Right hindlimb (tissue), 1 donor: ENCODE measurements at places on chromosomes 12 and 14.

GRCh38 chr12:106816231-106816630 lies 41.7 kb downstream of the RIC8B start:
- no peak for DNase-seq

GRCh38 chr12:114681116-114681871 lies 2.7 kb downstream of the TBX3 start:
- DNase-seq = peak; percentile 46

DNA sequence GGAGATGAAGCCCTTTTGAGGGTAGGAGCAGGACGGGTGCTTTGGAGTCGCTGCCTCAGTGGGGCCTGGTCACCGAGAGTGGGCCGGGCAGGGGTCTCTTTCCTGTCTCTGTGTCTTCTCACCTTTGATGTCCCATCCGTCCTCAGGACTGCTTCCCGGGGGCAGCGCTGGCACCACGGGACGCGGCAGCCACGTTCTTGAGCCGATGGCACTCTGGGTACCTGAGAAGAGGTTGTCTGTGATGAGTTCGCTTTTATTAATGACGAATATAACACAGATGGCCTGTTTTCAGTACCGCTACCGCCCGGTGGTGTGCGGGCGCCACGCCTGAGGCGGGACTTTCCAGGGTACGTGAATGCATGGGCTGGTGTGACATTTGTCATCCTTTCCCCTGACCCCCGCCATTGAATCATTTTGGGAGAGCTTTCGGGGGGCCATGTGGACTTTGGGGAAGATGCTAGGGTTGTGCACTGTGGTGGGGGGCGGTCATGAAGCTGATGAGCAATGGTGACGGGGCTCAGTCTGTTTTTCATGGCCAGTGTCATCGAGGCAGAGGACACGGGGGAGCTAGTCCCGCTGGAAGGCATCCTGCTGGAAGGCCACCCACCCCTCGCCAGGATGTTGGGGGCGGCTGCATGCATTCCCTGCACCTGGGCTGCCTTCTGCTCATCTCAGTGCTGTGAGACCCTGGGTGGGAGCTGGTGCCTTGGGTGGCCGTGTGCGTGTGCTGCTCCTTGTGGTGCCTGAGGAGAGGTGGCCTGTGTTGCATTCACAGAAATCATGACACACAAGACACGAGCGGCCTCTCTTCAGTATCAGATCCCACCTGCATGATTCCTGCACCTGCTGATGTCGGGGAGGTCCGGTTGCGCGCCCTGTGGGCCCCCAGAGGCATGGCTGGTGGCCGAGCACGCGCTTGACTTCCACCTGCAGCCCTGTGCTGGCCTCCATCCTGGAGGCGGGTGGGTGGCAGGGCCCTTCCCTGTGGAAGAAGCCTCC lies 162.5 kb upstream of the RTL1 start:
- peak; percentile 15 for DNase-seq

GRCh38 chr14:77240336-77240915 lies 30.6 kb downstream of the NGB start:
- DNase-seq = no peak

- DNase-seq = peak; percentile 16
These were observed 2.0 kb downstream of the DDX51 start for GRCh38 chr12:132141976-132142678.

- peak; percentile 29 for DNase-seq
These were observed 1.4 kb downstream of the TMTC1 start for GRCh38 chr12:29782285-29782870.

GRCh38 chr14:24399999-24400718 lies 1.4 kb downstream of the NYNRIN start:
- DNase-seq = no peak

GRCh38 chr14:96634481-96634880 lies 132.3 kb downstream of the PAPOLA start:
- DNase-seq = no peak
